ENCODE measurements at places on chromosomes 6 and 20. TPM values are rescaled to one million over a fixed set of nuclear protein-coding genes. Genes with fewer than 3 reads are reported as not detected.

DNA sequence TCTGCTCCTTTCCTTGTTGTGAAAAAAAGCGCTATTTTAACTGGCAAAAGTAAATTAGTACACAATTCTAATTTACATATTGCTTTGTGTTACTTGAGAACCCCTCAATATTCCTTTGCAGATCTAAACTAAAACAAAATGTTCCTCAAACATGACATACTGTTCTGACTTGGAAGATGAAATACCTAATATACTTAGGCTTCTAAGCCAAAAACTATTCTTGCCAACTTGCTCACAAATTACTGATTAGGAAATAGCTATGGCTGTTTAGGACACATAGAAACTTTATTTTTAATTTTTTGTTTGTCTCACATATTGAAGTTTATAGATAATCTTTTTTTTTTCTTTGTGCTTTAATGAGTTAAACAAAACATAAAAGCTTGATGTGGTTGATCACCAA, 542.2 kb downstream of the GRIK2 start:
- no peaks in the 10 kb centered on the region for H3K36me3 ChIP-seq
- H3K27ac ChIP-seq, result no peak overlapping the region
- H3K4me1 ChIP-seq, result no peaks in the 10 kb centered on the region
- no peak for DNase-seq

DNA sequence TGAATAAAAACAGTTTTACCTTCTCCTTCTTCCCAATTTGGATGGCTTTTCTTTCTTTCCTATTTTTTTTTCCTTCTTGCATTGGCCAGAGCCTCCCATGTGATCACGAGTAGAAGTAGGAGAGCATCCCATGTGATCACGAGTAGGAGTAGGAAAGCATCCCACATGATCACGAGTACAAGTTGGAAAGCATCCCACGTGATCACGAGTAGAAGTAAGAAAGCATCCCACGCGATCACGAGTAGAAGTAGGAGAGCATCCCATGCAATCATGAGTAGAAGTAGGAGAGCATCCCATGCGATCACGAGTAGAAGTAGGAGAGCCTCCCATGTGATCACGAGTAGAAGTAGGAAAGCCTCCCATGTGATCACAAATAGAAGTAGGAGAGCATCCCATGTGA, 218.6 kb downstream of the DLL1 start:
- no peaks in the 10 kb centered on the region for H3K27me3 ChIP-seq
- H3K36me3 ChIP-seq, result no peaks in the 10 kb centered on the region
- no peak overlapping the region for H3K27ac ChIP-seq
- no peak for DNase-seq
- no peaks in the 10 kb centered on the region for H3K4me1 ChIP-seq
- no peak overlapping the region for H3K4me3 ChIP-seq

GRCh38 chr6:40349901-40350746, 237.0 kb downstream of the LRFN2 start:
- no peaks in the 10 kb centered on the region for H3K36me3 ChIP-seq
- H3K4me1 ChIP-seq, result no peaks in the 10 kb centered on the region
- H3K27ac ChIP-seq, result no peak overlapping the region
- DNase-seq, result no peak
- H3K4me3 ChIP-seq, result no peak overlapping the region

DNA sequence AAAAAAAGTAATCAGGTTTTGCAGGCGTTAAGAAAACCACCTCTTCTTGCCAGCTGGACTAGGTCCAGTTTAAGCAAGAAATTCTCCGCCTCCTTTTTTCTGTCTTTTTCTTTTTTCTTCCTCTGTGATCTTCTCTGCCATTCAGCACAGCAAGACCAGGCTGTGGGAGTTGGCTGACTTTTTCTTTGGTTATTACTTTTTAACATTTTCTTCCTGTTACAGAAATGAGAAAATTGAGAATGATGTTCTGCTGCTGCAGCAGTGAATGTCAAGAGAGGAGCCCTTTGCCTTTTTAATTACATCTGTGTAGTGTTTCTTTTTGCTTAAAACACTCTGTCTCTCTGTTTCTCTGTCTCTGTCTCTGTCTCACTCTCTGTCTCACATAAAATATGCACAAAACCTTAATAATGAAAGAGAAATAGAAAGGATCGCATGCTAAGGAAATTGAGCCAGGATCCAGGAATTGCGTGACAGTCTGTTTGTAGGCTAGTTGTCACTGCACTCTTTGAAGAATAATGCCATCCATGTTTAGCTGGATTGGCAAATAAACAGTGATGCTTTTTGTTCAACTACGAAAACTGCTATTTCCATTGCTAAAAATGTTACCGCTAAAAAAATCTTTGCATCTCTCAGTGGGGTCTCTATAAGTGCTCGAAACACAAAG, 103.2 kb upstream of the SUPT3H start:
- no peaks in the 10 kb centered on the region for H3K27me3 ChIP-seq
- H3K4me1 ChIP-seq, result peaks cover 76% of the 10 kb centered on the region
- DNase-seq, result peak; percentile 73
- peak overlapping the region; percentile 78 for H3K27ac ChIP-seq
- peak overlapping the region; percentile 7 for H3K4me3 ChIP-seq
- peaks cover 27% of the 10 kb centered on the region for H3K36me3 ChIP-seq

DNA sequence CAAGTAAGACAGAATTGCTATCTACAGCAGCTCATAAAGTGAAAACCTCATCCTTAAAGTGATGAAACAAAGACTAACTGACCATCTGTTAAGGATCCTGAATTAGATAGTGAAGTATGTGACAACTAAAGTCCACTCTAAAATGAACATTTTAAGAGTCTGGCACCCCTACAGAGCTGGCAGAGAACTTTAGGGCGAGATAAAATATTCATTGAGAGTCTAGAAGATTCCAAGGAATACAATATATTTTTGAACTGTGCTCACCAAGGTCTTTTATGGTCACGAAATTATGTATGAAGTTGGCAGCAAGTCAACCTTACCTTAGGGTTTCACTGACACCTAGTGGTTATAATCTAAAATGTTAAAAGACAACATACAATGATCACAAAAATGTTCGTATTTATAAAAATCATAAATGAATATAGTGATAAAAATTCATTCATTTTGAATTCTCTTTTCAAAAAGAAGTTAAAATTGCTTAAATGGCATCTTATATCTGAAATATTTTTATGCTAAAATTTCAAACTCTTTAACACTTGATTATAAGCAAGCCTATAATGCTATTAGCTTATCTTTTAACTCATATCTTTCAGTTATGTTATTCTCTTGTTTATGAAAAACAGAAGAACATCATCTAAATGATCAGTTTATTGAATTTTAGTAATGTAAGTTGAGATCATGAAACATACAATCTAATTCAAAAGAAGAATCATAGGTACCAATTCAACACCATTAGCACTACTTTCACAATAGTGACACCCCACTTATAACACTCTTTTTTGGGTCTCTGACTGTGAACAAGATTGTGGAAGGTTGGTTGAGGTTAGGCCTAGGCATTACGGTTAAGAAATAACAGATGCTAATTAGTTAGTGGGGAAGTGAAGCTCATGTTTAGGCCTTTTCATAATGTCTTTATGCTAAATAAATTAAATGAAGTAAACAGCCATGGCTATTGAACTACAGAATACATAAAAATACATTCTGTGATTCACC, 27.5 kb downstream of the RSPH3 start:
- no peaks in the 10 kb centered on the region for H3K27me3 ChIP-seq
- H3K36me3 ChIP-seq, result 0 out of 2 replicates have a peak, but pooled peaks cover 4% of the 10 kb centered on the region
- no peak overlapping the region for H3K27ac ChIP-seq

DNA sequence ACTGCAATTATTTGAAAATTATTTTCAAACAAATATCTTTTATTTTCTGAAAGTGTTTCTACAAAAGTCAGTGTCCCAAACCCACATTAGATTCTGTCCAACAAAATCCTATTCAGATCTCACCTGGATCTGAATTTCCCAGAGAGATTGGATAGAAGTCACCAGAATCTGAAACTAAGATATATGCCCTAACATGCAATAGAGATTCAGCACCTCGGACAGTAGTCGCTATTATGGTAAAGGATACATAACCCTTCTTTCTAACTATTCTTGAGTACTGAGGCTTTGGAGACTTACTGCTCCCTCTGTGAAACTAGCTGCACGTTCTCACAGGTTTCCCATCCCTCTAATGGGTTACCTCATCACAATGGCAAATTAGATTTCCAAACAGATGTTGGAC, 151.4 kb downstream of the ID4 start:
- no peak overlapping the region for H3K27ac ChIP-seq
- no peak overlapping the region for H3K4me3 ChIP-seq
- no peaks in the 10 kb centered on the region for H3K4me1 ChIP-seq
- no peak for DNase-seq

MRAP2 gene
- total RNA-seq, result not detected

HLA-DRB5 gene
- total RNA-seq, result not detected
